ENCODE measurements at places on chromosomes 13 and 19. TPM values are rescaled to one million over a fixed set of nuclear protein-coding genes. Genes with fewer than 3 reads are reported as not detected.
A peak's percentile ranks its signal among the peaks of the same experiment; 100 is the strongest.

- H3K36me3 ChIP-seq = peaks cover 5% of the 10 kb centered on the region
- peaks cover 10% of the 10 kb centered on the region for H3K4me1 ChIP-seq
- peak overlapping the region; percentile 11 for H3K27ac ChIP-seq
- no peaks in the 10 kb centered on the region for H3K27me3 ChIP-seq
- DNase-seq = peak; percentile 73
Observed at GRCh38 chr13:41577436-41577835, 120.1 kb downstream of the RGCC start.

GRCh38 chr19:16078759-16079707 is 2.7 kb downstream of the TPM4 start:
- H3K4me3 ChIP-seq = peak overlapping the region; percentile 73
- no peaks in the 10 kb centered on the region for H3K27me3 ChIP-seq
- DNase-seq = peak; percentile 98
- peaks cover 36% of the 10 kb centered on the region for H3K36me3 ChIP-seq
- peaks cover 28% of the 10 kb centered on the region for H3K4me1 ChIP-seq
- H3K27ac ChIP-seq = peak overlapping the region; percentile 99

GRCh38 chr13:28464861-28465460 is 30.0 kb downstream of the FLT1 start:
- H3K27ac ChIP-seq = no peak overlapping the region
- no peaks in the 10 kb centered on the region for H3K4me1 ChIP-seq
- no peaks in the 10 kb centered on the region for H3K36me3 ChIP-seq
- no peak overlapping the region for H3K4me3 ChIP-seq

DNA sequence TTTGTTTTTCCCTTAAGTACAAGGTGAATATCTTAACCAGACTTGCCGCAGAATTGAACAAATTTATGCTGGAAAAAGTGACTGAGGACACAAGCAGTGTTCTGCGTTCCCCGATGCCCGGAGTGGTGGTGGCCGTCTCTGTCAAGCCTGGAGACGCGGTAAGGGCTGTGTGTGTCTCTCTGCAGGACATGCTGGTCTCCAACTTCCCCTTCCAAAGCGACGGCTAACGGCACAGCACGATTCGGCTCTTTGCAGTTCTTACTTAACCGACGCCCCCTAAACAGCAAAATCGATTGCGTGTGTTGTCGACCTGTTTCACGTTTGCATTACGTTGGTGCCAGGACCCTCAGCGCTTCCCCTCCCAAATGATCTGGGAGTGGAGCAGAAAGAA is 73.2 kb downstream of the GGACT start:
- peaks cover 3% of the 10 kb centered on the region for H3K36me3 ChIP-seq
- no peak overlapping the region for H3K4me3 ChIP-seq
- H3K27me3 ChIP-seq = no peaks in the 10 kb centered on the region
- DNase-seq = no peak

DNA sequence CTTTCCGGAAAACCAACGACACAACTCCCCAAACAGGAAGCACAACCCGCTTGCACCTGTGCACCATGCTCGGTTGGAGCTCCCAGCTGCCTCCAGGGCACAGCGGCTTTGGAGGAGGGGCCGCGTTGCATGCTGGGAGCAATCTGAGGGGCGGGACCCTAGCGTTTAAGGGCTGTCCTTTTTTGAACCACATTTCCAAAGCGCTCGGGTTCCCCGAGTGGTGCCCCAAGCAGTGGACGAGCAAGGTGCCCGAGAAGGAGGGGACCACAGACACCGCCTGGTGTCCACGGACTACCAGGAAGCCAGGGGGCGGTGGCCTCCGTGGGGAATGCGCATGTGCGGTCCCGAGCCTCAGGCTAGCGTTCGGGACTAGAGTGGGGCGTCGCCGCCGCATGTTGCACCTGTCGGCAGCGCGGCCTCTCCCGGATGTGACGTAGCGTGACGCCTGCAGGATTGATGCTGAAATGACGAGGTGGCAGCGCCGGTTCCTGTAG is 11.9 kb upstream of the ZNF57 start:
- H3K27me3 ChIP-seq = no peaks in the 10 kb centered on the region
- peak; percentile 51 for DNase-seq
- peak overlapping the region; percentile 27 for H3K4me3 ChIP-seq
- H3K27ac ChIP-seq = peak overlapping the region; percentile 36
- H3K36me3 ChIP-seq = no peaks in the 10 kb centered on the region

DNA sequence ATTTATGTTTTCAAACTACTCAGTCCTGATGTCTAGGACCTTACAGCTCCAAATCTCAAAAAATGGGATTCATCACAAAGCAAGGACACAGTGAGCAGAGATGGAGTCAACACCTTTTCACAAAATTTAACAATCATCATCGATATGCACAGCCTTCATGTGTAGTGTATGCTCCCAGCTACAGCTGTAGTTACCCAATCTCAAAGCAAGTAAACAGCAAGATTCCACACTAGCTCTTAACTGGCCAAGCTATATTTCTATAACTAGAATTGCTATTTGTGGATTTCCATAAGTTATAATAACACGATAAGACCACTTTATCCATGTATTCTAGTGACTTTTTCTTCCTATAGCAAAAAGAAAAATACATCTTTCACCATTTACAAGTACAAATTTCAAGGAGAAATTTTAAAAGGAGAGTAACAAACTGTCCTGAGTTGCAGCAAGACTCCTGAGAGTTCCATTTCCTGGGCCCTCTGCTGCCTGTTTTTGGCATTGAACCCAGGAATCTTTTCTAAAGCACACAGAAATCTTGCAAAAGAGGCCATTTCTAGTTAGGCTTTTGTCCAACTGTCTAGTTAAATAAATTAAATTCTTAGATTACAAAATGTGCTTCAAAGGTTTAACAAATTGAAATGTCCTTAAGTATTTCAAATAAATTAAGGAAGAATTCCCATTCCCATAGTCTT is 460.6 kb downstream of the FGF14 start:
- H3K27ac ChIP-seq = no peak overlapping the region
- no peak for DNase-seq
- H3K36me3 ChIP-seq = no peaks in the 10 kb centered on the region
- H3K4me3 ChIP-seq = no peak overlapping the region
- no peaks in the 10 kb centered on the region for H3K4me1 ChIP-seq
- H3K27me3 ChIP-seq = no peaks in the 10 kb centered on the region

Gene HSD17B14
- 2.7 TPM for total RNA-seq

Gene ATP4B
- not detected for total RNA-seq

Data from muscle of leg (tissue), 16 donors.